ENCODE measurements at places on chromosomes 6 and 20.

- peak; percentile 86 for DNase-seq
Measured at GRCh38 chr20:3330046-3330741, 77.3 kb downstream of the DNAAF9 start.

GRCh38 chr6:161233986-161234661 is 39.7 kb downstream of the AGPAT4 start:
- peak; percentile 96 for DNase-seq

GRCh38 chr6:70166088-70166958 is 136.6 kb downstream of the COL9A1 start:
- DNase-seq: peak; percentile 76

DNA sequence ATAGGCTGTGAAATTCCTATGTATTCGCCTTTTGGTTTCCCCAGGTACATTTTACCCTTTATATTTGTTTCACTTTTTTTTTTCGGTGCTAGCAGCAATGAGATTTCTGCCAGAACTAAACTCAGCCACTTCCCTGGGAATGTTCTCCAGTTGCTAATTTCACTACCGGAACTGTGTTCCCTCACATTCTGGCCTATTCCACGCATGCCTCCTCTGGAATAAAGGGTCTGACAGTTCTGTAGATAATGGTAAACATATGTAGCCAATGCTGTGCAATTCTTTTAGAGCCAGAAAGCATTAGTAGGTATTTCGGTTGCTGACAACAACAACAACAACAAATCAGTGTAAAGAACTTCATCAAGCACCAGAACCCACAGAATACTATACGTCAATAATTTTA is 96.1 kb upstream of the TBX18 start:
- no peak for DNase-seq

DNA sequence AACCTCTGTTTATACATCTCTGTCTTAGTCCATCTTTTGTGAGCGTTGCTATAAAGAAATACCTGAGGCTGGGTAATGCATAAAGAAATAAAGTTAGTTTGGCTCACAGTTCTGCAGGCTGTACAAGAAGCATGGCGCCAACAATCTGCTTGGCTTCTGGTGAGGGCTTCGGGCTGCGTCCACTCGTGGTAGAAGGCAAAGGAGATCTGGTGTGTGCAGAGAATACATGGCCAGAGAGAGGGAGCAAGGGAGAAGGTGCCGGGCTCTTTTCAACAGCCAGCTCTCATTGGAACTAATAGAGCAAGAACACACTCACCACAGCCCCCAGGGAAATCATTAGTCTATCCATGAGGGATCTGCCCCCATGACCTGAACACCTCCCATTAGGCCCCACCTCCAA is 100.3 kb upstream of the SRSF6 start:
- DNase-seq: no peak

DNA sequence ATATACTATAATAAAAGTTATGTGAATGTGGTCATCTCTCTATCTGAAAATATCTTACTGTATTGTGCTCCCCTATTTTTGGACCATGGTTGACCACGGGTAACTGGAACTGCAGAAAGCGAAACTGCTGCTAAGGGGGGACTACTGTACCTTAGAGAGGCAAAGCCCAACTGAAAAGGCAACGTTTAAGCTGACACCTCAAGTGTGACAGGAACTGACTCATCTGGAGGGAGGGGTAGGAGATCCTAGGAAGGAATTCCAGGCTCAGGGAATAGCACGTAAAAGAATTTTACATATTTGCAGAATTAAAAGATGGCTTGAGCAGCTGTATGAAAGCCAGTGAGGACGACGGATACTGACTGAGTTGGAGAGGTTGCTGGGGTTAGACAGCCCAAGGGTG is 34.8 kb downstream of the ELOVL2 start:
- DNase-seq: no peak

GRCh38 chr6:158488065-158488464 is 71.8 kb upstream of the TMEM181 start:
- peak; percentile 88 for DNase-seq

DNA sequence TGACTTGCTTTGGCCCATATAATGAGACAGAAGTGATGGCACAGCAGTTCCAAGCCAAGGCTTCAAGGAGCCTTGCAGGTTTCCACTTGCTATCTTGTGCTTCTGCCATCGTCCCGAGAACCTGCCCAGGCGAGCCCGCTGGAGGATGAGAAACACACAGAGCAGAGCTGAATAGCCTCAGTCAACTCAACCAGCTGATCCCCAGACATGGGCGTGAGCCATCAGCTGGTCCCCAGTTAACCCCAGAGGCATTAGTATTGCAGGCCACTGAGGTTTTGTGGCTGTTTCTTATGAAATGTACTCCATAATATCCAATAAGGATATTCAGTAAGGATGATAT is 81.7 kb upstream of the SHLD1 start:
- no peak for DNase-seq

DNA sequence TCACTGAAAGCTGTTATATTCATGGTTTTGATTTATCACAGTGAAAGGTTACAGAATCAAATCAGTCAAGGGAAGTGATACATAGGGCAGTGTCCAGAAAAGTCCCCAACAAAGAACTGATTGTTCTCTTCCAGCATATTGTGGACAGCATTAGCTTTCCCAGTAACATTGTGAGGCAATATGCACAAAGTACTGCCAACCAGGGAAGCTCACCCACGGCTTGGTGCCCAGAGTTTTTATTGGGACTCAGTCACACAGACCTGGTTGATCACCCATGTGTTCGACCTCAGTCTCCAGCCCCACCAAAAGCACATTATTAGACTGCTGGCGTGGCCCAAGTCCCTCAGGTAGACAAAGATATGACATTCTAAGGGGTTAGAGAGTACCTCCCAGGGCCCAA is 76.0 kb downstream of the LCA5 start:
- no peak for DNase-seq

GRCh38 chr6:48615041-48615440 is 504.0 kb upstream of the PTCHD4 start:
- DNase-seq: peak; percentile 62

DNA sequence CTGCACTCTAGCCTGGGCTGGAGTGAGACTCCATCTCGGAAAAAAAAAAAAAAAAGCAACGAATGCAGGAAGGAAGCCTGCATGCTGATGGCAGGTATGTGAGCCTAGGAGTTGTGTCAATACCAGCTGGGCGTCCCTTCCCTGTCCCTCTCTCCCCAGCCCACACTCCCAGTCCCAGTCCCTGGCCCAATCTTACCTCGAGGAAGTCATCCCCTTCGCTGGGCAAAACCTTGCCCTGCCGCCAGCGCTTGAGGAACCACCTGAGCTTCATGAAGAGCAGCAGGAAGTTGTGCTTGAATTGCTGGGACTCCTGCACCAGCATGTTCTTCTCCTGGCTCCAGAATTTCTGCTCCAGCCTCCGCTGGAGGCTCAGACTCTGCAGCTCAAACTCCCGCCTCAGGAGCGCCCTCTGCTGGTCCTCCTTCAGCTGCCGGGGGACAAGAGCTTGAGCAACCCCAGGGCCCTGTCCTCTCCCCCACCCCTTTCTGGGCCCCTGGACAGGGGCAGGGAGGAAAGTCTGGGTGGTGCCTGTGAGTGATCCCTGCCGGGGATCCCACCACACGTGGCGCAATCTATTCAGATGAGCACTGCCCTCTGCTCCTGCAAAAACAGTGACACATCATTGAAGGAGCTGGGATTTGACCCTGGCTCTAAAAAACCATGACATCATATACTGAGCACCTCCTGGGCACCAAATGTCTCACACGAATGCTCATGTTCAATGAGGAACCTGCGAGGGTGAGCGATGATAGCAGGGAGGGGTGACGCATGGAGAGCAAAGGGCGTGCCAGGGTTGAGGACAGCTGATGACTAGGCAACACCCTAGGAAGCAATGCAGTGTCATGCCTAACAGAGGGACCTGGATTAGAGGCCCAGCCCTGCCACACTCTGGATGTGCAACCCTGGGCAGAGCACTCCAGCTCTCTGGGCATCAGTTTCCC is 35.0 kb upstream of the DSN1 start:
- DNase-seq: peak; percentile 78

DNA sequence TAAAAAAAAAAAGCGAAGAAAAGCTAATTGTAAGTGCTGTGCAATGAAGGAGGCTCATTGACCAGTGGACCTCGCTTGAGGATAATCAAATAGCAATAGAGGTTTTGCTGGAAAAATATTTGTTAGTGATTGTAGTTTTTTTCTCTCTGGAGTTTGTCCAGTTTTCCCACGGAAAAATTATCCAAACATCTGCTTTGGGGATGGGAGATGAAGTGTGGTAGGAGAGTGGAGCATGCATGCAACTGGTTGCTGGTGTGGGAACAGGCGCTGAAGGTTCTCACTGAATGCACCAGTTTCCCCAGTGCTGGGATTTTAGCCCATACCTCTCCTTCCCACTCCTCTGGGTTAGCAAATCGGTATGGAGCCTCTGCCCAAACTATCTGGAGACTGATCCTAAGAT is 281.7 kb upstream of the TAB2 start:
- DNase-seq: no peak

GRCh38 chr20:4053071-4053919 is 37.9 kb upstream of the RNF24 start:
- no peak for DNase-seq

DNA sequence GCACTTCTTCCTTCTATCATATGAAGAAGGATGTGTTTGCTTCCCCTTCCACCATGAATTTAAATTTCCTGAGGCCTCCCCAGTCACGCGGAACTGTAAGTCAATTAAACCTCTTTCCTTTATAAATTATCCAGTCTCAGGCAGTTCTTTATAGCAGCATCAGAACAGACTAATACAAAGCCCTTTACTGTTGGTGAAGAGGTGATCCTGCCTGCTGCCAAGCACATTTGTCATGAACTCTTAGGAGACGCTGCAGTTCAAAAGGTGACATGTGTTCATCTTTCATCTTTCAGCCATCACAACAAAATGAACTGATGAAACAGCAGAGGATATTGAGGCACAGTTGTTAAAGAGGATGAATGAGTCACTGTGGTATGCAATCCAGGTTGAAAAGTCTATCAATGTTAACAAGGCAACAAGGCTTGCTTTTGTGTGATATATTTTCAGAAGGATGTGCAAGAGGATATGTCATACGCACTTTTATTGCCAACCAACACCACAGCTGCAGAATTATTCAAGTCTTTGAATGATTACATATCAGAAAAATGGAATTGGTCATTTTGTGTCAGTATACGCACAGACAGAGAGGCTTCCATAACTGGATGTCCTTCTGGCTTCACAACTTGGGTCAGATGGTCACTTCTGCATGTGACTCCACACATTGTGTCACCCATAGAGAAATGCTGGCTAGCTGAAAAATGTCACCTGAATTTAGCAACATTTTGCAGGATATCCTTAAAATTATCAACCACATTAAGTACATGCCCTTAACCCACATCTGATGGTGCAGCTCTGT is 52.4 kb upstream of the PLN start:
- no peak for DNase-seq

- peak; percentile 89 for DNase-seq
Measured at GRCh38 chr6:73180763-73181619, 44.3 kb downstream of the KHDC1L start.

- DNase-seq: no peak
Measured at GRCh38 chr6:37930288-37930971, 110.9 kb downstream of the ZFAND3 start.

DNA sequence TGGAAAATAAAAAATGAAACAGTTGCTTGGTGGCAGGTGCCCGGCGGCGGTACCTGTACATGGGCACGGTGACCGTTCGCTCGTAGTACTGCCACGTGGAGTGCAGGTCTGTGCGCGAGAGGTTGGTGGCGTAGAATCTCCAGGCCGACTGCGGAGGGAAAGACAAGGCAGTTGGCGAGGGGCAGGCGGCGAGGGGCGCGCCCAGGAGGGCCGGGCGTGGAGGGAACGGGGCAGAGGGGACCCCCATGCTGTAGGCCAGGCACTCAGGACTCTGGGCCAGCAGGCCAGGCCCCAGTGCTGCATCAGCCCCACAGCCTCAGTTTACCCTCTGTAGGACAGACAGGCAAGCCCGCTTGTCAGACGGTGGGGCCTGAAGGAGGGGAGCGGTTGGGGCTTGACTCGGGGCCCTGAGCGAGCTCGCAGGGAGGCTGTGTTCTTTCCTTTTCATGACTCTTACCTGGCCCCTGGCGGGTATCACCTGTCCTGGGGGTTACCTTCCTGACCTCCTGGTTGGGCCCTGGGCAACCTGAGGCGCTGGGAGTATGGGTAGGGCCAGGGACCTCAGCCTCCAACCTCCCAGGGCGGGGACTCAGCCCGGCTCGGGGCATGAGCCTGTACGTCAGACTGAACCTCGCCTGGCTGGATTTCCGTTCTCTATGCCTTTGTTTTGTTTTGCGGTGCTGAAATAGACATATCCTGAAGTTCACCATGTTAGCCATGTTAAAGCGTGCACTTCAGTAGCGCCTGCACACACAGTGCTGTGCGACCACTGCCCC is 38.5 kb downstream of the KCNQ2 start:
- no peak for DNase-seq

GRCh38 chr20:22496817-22497216 is 87.6 kb downstream of the FOXA2 start:
- DNase-seq: no peak
